ENCODE measurements at places on chromosomes 5 and 9. TPM values are rescaled to one million over a fixed set of nuclear protein-coding genes. Genes with fewer than 3 reads are reported as not detected.

DNA sequence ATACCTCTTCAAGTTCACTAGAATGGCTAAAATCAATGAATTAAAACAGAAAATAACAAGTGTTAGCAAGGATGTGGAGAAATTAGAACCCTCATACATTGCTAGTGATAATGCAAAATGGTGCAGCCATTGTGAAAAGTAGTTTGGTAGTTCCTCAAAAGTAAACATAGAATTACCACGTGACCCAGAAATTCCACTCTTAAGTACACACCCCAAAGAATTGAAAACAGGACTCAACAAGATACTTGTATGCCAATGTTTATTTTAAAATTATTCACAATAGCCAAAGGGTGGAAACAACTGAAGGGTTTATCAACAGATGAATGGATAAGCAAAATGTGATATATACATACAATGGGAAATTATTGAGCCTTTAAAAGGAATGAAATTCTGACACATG is 70.3 kb downstream of the BARX1 start:
- DNase-seq, result no peak

- peak; percentile 29 for DNase-seq
Observed at GRCh38 chr9:14992516-14992915, 82.3 kb upstream of the FREM1 start.

- no peak for DNase-seq
Observed at GRCh38 chr5:77449277-77449676, 42.8 kb downstream of the WDR41 start.

GRCh38 chr5:157670662-157671591 is at the start of gene C5orf52:
Gene C5orf52, plus strand, starts transcription at chr5:157671533. Its CDS starts 82 bp downstream, at chr5:157671615.
- DNase-seq, result peak; percentile 71

- no peak for DNase-seq
Observed at GRCh38 chr5:179256328-179257175, 88.7 kb downstream of the ADAMTS2 start.

DNA sequence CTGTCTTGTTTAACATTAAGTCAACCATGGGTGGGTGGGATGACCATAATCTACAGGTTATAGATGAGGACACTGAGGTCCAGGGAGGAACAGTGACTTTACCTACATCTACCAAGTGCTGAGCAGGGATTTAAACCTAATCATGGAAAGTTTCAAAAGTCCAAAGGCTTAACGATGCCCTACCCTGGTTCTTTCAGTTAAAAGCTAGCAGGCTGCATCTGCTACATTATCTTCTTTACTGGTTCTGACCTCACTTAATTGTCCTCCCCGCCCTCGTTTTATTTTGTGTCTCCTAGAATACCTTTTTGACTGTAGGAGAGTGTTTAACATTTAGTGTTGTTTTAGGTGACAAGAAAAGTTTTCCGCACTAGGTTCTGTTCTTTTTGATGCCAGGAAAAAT is 735.2 kb downstream of the TLR4 start:
- no peak for DNase-seq

GRCh38 chr9:124037790-124038189 is 26.2 kb downstream of the LHX2 start:
- no peak for DNase-seq

DNA sequence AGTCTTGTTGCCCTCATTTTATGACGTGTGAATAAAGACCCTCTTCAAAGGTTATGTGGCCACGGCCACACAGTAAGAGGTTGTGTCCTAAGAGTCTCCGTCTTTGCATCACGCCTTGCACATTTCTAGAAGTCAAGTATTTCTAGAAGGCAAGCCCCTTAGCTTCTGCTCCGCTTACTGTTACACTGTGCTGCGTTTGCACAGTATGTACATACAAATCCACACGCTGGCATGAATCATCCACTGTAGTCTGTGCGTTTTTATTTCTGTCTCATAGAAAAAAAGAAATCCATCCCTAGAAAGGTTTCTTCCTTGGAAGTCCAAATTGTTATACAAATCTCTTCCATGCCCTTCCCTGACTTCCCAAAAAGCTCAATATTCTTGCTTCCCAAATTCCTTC is 21.4 kb upstream of the ICE1 start:
- DNase-seq, result no peak

- no peak for DNase-seq
Observed at GRCh38 chr5:95555553-95555952, 652 bp downstream of the ARSK start.

DNA sequence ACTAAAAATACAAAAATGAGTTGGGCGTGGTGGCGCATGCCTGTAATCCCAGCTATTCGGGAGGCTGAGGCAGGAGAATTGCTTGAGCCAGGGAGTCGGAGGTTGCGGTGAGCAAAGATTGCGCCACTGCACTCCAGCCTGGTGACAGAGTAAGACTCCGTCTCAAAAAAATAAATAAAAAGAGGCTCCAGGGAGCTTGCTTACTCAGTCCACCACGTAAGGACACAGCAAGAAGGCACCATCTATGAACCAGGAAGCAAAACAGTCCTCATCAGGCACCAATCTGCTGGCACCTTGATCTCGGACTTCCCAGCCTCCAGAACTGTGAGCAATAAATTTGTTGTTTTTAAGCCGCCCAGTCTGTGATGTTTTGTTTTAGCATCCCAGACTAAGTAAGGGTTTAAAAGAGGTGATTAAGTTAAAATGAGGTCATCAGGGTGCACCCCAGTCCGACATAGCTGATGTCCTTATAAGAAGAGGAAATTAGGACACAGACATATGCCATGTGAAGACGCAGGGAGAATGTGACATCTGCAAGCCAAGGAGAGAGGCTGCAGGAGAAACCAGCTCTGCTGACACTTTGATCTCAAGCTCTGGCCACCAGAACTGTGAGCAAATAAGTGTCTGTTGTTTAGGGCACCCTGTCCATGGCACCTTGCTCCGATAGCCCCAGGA is 45.9 kb downstream of the C9orf50 start:
- no peak for DNase-seq

- DNase-seq, result peak; percentile 46
Observed at GRCh38 chr9:2157277-2158110, 142.3 kb downstream of the SMARCA2 start.

DNA sequence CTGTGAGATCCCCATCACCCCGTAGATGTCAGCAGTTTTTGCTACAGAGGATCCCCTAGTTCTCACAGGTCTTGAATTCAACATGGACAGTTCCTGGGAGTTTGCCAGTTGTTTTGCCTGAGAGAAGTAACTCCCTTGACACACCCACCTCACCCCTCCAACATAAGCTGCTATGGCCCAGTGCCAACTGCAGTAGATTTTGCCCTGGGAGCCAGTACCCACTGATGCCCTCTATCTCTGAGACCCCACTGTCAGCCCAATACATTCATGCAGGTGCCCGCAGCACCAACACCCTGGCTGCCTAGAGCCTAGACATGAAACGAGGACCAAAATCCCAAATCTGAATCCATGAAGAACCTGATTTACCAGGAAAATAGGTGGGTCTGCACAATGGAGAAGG is 583.9 kb upstream of the CTNND2 start:
- no peak for DNase-seq

Gene SEMA6A
- polyA plus RNA-seq, result 64.4 TPM

Gene NPR2
- 20.4 TPM for polyA plus RNA-seq

Gene ADAMTSL2
- polyA plus RNA-seq, result 4.0 TPM

Gene CYLC2
- not detected for polyA plus RNA-seq

Gene CLTB
- polyA plus RNA-seq, result 52.0 TPM
